NCI-H2029 treated with DMSO at 0.1 percent for 48 hours (cell line): ENCODE measurements at places on chromosomes 7 and 10.

- no peak for DNase-seq
Measured at GRCh38 chr10:99689461-99689860, 30.2 kb downstream of the ENTPD7 start.

- no peak for DNase-seq
Measured at GRCh38 chr10:51063659-51064535, 10.4 kb upstream of the PRKG1 start.

- DNase-seq: no peak
Measured at GRCh38 chr7:69906283-69906995, 308.2 kb downstream of the AUTS2 start.

- no peak for DNase-seq
Measured at GRCh38 chr7:100827330-100828226, at the start of gene EPHB4. Gene EPHB4, minus strand, starts transcription at chr7:100827523. Its CDS starts 493 bp downstream, at chr7:100827030.

GRCh38 chr7:69956541-69956940 is 358.3 kb downstream of the AUTS2 start:
- DNase-seq: no peak

DNA sequence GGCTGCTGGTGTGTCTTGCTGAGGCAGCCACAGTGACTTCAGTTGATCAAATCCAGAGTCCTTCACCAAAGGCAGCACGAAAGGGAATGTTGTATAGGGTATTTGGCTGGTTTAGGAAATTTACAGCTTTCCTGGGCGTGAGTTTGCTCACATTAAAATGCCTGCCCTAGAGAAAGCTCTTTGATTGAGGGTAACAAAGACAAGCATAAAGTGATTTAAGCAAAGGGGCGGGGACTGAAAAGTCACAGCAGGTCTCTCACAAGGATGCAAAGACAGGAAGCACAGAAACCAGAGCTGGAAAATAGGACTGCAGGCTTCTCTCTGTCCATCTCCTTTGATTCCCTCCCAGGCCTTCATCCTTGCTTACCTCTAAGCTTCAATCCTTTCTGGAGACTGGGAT is 139.2 kb downstream of the ELMO1 start:
- DNase-seq: no peak

- DNase-seq: no peak
Measured at GRCh38 chr7:115135146-115135545, 213.3 kb downstream of the MDFIC start.

- no peak for DNase-seq
Measured at GRCh38 chr10:58573144-58573543, 60.5 kb downstream of the BICC1 start.

DNA sequence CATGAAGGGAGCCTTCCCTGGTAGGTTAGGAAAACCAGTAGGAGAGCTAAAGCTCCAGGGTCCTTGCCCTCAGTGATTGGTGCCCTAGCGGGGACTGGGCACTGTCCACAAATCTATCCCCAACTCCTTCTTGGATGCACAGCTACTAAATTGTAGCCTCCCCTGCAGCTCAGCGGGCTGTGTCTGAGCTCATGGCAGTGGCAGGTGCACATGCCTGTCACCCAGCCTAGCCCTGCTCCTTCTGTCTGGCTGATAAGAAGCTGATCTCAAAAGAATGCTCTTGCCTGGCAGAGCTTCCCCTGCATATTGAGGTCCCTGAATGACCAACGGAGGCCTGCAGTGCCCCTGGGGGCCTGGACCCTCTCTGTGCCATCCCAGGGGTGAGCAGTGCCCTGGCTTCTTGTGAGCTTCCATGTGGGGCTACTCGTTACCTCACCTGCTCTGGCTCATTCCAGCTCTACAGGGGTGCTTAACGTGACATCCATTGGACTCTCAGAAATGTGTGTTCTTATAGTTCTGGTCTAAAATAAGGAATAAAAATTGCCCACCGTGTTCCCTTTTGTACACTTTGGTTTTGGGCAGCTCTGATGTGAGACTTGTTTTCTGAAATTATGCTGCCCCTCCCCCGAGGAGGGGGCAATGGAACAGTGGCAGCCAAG is 59.8 kb upstream of the ANTXRL start:
- no peak for DNase-seq

DNA sequence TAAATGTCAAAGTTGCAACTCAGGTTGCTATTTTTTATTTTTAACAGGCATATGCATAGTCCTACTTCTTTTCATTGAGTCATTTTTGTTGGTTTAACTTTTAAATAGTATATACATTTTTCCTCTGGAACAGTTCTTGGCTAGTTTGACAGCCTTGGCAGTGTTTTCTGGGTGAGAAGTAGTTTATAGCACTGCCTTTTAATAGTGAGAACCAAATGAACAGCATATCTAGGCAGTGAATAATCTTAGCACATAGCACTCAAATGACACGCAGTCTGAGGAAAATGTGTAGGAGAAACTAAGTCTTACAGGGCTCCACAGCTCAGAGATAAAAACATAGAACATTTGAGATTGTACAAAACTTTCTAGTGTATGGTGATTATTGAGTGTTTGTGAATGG is 265.5 kb upstream of the POT1 start:
- no peak for DNase-seq

DNA sequence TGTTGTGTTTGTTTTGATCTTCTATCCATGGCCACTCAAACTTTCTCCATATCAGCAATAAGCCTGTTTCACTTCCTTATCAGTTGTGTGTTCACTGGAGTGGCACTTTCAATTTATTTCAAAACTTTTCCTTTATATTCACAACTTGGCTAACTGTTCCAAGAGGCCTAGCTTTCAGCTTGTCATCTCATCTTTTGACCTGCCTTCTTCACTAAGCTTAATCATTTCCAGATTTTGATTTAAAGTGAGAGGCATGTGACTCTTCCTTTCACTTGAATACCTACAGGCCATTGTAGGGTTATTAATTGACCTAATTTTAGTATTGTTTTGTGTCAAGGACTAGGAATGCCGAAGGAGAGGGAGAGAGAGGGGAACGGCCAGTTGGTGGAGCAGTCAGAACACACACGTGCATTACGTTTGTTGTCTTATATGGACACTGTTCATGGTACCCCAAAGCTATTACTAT is 5.5 kb upstream of the GNAT3 start:
- DNase-seq: no peak

- no peak for DNase-seq
Measured at GRCh38 chr10:7354330-7355047, 56.3 kb downstream of the SFMBT2 start.

DNA sequence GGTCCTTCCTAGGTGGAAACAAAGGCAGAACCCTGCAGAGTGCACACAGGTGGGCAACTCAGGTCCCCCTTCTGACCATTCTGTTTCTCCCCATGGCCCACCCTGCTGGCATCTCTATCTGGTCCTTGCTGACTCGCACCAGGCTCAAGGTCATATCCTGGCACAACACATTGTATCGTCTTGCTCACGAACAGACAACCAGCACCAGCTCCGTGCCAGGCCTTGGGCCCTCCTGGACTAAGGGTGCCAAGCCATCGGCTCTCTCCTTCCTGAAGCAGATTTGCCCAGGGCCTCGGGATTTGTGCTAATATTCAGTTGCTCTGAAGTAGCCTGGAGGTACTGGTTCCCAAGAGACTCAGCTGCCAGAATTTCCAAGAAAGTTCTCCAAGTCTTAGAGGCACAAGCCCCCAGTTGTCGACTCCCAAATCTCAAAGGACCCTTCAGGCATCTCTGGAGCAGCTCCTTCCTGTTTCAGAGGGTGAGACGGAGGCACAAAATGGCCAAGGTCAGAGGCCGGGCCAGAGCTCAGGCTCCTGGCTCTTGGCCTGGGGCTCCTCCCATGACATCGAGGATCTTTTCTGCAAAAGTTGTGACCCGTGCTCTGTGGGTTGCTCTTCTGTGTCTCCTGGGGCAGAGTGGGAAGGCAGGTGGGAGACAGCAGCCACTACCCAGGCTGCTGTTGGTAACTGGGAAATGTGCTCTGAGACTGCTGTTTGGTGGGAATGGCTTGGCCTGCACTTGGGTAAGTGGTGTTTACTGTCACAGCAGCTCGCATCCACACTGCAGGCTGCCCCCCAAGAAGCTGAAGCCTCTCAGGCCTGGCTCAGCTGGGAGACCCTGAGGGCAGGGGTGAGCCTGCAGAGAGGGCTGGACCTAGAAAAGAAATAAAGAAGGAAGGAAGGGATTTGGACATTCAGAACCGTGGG is 121.3 kb downstream of the RGS10 start:
- no peak for DNase-seq

DNA sequence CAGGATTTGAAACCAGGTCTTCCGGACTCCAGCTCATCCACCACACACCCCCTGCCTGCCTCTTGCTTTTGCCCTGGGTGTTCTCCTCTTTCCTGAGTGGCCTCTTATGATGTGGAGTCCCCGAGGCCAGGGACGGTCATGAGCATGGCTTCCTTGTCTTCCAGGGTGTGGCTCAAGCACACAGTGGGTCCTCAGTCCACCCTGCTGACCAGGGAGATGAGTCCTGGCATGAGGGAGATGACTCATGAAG is 32.8 kb downstream of the DNAJB12 start:
- DNase-seq: no peak

- no peak for DNase-seq
Measured at GRCh38 chr7:45920502-45921380, at the start of gene IGFBP3. Gene IGFBP3, minus strand, starts transcription at chr7:45921272. Its CDS starts 132 bp downstream, at chr7:45921140.

GRCh38 chr10:4981722-4982471 is 18.7 kb downstream of the AKR1C1 start:
- no peak for DNase-seq

DNA sequence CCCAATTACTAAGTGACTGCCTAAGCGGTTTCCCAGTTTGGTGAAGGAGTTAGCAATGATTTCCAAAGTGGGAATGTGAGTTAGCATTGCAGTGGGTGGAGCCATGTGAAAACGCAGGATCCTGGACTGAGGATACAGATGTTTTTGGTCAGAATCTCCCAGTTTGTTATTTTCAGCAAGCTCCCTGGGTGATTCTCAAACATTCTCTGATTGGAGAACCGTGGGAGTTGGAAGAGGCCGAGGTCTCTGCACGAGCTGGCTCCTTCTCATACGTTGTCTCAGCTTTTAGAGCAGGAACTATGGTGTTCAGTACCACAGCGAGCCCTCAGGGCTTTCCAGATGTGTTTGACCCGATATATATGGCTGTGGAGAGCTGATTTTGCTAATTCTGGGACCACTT is 396.5 kb upstream of the NPVF start:
- no peak for DNase-seq

DNA sequence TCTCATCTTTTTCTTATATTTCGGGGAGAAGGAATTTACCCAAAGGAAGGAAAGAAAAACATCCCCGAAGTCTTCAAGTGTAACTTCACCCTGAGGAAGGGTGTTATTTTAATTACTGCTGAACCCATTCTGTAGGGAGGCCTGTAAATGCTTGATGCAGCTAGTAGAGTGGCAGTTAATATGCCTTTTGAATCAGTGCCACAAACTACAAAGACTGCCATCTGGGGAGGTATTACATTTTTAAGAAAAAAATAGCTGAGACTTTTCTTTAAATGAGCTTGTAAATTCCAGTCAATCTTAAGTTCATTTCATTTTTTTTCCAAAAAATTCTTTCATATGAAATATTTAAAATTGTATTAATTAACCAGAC is 233.1 kb upstream of the FERD3L start:
- DNase-seq: no peak

- DNase-seq: no peak
Measured at GRCh38 chr10:79399223-79399831, 46.1 kb downstream of the ZCCHC24 start.

DNA sequence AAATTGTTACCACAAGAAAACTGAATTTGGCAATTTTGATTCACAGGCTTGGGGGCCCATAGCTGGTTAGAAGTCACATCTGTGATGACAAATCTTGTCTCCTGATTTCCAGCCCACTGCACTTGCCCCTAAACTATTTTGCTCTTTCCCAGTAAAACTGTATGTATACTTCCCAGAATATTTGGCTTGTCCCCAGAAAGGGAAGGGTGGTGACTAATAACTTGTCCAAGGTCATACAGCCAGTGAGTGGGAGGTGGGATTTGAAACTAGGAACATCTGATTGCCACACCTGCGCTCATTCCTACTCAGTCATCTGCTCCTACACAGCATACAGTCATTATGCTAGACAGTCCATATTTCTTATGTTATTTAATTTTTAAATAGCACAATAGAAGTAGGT is 304.5 kb downstream of the SDHAF3 start:
- DNase-seq: no peak

GRCh38 chr10:48446785-48447184 is 140.3 kb downstream of the MAPK8 start:
- no peak for DNase-seq

DNA sequence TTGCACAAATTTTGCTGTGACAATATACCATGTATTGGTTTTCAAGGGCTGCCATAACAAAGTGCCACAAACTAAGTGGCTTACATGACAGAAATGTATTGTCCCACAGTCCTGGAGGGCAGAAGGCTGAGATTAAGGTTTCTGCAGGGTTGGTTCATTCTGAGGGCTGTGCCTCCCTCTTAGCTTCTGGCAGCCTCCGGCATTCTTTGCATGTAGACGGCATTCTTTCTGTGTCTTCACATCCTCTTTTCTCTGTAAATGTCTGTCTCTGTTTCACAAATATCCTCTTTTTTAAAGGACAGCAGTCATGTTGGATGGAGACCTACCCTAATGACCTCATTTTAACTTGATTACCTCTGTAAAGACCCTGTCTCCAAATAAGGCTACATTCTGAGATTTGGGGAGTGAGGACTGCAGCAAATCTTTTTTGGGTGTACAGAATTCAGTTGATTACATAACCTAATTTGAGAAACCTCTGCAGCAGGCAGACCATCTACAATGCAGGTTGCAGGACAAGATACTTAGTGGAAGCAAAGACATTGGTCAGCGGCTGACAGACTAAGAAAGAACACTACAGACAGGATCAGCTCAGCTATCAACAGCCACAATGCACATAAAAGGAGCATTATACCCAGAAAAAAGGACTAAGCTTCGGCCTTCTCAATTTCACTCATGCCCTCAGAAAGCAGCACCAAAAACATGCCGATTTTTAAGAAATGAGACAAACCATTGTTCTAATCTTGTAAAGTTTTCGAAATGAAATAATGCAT is 84.6 kb upstream of the FAM3C start:
- no peak for DNase-seq

- no peak for DNase-seq
Measured at GRCh38 chr10:22433875-22434274, 88.6 kb downstream of the SPAG6 start.

DNA sequence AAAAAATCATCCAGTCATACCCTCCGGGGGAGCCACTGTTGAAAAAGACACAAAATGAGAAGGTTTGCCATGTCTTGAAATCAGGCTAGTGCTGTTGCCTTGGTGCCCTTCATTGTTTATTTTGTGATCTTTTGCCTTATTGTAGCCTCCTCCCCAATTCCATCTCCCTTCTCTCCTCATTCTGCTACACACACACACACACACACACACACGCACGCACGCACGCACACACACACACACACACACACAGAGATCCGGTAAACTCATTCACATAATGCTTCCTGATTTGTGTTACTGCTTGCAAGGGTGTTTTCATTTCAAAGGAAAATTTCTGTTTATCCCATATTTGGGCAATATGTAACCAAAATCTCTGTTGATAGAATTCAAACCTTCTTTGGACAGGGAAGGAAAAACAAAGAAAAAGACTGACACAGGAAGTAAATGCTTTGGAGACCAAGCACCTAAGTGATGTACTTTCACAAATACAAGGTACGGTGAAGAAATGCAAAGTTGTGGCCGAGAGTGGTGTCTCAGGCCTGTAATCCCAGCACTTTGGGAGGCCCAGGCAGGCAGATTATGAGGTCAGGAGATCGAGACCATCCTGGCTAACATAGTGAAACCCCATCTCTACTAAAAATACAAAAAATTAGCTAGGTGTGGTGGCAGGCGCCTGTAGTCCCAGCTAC is 141.1 kb upstream of the CDK13 start:
- DNase-seq: no peak
